Esophagus squamous epithelium (tissue), 5 donors: ENCODE measurements at places on chromosomes 5 and 9. TPM values are rescaled to one million over a fixed set of nuclear protein-coding genes. Genes with fewer than 3 reads are reported as not detected.

The LCN10 gene
- total RNA-seq: 0.64 TPM

DNA sequence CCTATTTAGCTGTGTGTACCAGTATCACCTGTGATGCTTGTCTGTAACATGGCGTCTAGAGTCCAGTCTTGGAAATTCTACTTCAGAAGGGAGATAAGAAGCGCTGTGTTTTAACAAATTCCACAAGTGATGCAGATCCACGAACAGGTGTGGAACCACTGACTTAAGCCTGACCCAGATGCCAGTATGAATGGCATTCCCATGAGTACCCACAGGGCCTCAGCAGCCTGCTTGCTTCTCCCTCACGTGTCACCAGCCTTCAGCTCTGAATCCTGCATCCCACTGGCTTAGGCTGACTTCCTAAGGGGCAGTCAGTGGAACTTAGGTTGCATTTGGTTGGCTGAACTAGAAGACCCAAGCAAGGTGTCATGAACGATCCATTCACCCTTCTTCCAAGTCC is 8.5 kb upstream of the DENND1A start:
- no peak overlapping the region for H3K27ac ChIP-seq
- H3K4me1 ChIP-seq: no peaks in the 10 kb centered on the region
- DNase-seq: no peak
- H3K27me3 ChIP-seq: peaks cover 26% of the 10 kb centered on the region
- H3K4me3 ChIP-seq: no peak overlapping the region
- no peaks in the 10 kb centered on the region for H3K36me3 ChIP-seq

The OR13F1 gene
- total RNA-seq: not detected

GRCh38 chr9:25381141-25381540 is 297.1 kb downstream of the TUSC1 start:
- H3K27me3 ChIP-seq: no peaks in the 10 kb centered on the region
- H3K36me3 ChIP-seq: no peaks in the 10 kb centered on the region
- no peak for DNase-seq
- H3K4me1 ChIP-seq: no peaks in the 10 kb centered on the region
- no peak overlapping the region for H3K27ac ChIP-seq

- H3K4me1 ChIP-seq: no peaks in the 10 kb centered on the region
- peaks cover 13% of the 10 kb centered on the region for H3K36me3 ChIP-seq
- no peak overlapping the region for H3K27ac ChIP-seq
Measured at GRCh38 chr9:111588846-111589245, 10.6 kb downstream of the PTGR1 start.

The GPR151 gene
- total RNA-seq: not detected

The GHR gene
- total RNA-seq: 2.0 TPM
